ENCODE measurements at places on chromosomes 5 and 9. TPM values are rescaled to one million over a fixed set of nuclear protein-coding genes. Genes with fewer than 3 reads are reported as not detected.

DNA sequence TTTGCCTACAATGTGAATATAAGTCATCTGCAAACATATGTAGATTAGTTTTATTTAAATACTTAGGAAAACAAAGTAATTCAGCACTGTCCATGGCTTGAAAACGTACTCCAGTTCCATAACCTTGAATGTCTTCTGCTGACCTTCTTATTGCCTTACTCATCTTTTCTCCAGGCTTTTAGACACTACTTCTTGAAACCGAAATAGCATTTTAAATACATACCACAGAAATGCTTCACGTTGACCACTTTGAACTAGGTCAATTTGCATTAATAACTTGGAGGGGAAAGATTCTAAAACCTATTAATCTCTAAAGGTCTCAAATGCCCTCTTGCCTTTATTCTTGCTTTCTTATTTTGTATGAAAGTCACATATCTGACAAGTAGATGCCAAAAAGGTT is 995.4 kb upstream of the ACO1 start:
- no peak for DNase-seq

DNA sequence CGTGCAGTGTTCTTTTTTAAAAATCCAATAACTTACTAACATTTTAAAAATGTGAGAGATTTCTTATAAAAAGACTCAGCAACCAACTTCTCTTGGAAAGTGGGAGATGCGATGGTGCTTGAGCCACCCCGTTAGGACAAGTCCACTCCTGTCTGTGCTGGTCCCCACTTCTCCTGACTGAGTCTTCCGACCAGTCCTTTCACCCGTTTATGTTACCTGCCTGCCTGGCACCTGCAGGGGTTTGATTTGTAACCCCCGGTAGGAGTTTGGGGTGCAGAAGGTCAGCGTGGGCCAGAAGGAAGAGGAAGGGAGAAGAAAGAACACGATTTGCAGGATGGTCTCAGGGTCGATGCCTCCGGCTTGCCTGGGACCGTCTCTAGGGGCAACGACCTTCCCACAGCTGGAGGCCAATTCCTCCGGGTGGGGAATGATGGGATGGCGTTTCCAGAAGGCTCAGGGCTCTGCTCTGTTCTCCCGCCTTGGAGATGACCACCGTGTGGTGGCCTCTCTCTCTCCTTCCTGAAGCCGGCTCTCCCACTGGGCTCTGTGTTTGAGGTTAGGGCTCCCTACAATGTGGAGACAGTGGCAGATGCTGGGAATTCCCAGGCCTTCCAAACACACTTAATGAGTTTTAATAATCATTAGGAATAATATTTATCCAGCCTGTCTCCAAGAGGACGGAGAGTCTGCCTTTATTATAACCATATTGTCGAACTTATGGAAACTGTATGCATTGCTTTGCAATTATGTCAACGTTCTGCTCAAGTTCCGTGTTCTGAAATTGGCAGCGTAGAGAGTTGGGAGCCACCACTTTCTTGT is 14.8 kb downstream of the COL27A1 start:
- no peak for DNase-seq

The SKIC3 gene
- polyA plus RNA-seq: 123 TPM

GRCh38 chr5:1189269-1189668 is 12.1 kb upstream of the SLC6A19 start:
- DNase-seq: no peak

The TPM2 gene
- polyA plus RNA-seq: 233 TPM

DNA sequence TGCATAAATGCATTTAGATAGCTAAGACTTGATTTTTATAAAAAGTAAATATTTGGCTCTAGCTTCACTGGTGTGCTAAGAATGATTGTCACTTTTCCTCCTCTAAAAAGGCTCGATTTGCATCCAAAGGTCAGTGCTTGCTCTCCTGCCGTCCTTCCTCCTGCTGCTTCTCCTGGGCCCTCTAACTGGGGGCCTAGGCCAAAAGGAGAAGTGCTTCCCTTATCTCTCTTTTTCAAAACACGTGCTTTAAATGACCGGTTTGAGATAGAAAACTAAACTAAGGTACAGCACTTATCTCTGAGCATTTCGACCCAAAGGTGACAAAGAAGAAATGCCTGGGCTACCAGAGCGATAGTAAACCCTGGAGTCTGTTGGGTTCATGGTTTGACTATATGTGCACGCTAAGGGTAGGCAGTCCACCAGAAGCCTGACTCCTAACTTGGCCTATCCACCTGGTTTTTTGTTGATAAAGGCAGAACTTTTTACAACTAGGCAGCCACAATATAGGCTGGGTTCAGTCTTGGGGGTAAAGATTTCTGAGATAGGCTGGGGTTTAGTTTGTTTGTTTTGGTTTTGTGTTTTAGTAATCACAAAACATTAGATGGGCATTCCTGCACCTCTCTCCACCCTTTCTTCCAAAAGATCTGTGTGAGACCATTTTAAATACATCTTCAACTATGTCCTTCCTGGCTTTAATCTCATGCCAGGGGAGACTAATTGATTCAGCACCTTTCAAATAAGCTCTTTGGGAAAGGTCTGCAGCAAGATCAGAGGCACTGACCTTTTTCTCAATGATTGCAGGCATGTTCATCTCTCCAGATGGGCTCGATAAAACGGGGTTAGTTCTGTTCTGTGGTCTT is 3.8 kb downstream of the NR2F1-AS1 start:
- no peak for DNase-seq

DNA sequence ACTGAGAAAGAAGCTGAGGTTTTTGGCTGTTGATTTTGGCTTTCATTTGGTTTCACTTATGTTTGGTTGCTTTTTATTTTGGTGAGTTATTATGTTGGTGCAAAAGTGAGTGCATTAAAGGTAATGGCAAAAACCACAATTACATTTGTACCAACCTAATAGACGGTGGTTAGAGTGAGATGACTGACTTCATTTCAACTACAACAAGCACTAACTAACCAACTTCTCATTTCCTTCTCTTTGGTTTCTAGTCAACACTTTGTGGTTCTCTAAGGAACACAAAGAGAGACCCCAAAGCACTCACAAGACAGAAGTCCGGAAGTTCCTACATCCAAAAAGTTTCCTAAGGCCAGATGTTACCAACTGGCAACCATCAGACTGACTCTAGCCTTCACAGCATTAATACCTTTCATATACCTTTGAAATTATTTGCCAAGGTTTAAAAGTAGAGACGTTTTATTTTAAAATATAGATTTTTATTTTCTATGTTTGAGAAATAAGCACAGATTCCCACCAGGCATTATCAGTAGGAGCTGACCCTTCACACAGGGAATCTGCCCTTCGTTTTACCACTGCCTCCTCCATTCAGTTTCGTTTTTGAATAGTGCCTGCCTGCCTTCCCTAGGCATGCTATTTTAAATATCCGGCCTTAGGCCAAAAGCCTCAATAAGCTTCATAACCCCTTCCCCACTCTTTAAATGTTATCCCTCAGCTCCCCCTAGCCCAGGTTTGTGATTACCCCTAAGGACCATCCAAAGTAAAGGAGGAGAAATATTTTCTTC is 301.1 kb upstream of the PTGER4 start:
- DNase-seq: no peak

The RGS3 gene
- 79.9 TPM for polyA plus RNA-seq

GRCh38 chr5:109305352-109305751 is 104.4 kb downstream of the PJA2 start:
- no peak for DNase-seq

DNA sequence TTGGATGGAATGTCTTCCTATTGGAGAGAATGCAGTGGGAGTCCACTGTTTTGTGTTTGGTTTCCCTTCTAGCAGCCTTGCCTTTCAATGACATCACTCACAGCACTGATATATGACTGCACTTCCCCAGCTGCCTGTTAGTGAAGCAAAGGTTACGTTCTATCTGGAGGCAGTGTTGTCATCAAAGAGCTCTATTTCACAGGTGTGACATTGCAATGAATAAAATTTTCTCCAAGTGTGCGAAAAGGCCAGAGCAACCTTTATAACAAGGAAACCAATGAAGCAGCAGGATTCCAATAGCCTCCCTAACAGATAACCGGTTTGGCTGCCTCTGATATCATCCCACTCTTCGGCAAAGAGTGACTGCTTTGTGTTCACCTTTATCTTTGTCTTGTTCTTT is 523.5 kb upstream of the ZNF608 start:
- DNase-seq: no peak

GRCh38 chr5:108380531-108381349 is 1.2 kb downstream of the FBXL17 start:
- peak; percentile 61 for DNase-seq

DNA sequence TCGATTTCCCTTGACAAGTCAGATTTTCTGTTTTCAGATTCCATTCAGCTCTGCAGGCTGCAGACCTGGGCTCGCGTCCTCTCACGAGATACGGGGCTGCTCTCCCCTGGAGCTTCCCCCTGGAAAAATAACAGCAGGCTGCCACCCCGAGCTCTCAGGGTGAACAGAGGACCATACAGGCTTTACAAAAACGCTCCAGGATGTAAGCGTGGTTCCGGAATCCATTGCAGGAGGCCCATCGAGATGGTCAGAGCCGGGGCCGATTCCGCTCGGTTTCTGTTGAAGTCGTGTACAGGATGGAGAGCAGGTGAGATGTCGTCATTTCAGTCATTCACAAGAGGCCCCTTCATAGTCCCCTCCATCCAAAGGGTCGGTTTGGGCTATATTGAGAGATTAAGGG is 297.7 kb upstream of the IRX4 start:
- DNase-seq: no peak

The FBXW5 gene
- 33.7 TPM for polyA plus RNA-seq

- DNase-seq: no peak
Measured at GRCh38 chr5:10615693-10616092, 51.8 kb downstream of the ANKRD33B start.

DNA sequence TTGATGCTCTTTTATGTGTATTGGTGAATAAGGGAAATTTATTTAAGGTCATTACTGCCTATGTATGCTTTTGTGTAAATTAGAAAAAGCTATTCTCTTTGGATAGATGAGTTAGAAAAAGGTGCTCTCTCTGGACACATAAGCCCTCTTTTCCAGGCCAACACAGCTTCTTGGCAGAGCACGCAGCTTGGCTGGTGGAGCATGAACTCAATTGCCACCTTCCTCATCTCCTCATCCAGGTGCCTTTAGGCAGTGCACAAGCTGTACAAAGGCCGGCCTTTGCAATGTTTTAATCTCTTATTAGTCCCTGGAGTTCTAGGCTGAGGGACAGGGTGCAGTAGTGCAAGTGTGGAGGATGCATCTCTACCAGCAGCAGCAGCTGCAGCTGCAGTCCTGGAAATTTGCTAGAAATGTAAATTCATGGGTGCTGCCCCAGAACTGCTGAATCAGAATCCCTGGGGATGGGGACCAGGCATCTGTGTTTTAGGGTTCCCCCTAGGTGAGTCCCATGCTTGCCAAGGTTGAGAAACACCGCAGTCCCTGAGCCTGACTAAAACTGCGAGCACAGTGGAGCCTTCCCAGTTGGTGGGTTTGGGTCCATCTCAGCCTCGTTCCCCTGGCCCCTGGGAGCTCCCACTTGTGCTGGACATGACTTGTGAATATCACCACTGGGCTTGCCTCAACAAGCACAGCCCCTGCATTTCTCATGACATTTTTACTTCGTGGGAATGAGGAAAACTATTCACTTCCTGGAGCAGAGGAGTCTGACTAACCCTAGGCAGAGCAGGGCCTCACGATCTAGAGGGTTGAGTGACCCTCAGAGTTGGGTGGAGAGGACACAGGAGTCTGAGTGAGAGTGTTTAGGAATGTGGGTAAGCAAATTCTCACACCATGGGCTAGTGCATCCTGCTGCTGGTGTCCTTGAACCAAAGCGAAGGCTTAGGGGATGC is 272.3 kb downstream of the ZSWIM6 start:
- no peak for DNase-seq

DNA sequence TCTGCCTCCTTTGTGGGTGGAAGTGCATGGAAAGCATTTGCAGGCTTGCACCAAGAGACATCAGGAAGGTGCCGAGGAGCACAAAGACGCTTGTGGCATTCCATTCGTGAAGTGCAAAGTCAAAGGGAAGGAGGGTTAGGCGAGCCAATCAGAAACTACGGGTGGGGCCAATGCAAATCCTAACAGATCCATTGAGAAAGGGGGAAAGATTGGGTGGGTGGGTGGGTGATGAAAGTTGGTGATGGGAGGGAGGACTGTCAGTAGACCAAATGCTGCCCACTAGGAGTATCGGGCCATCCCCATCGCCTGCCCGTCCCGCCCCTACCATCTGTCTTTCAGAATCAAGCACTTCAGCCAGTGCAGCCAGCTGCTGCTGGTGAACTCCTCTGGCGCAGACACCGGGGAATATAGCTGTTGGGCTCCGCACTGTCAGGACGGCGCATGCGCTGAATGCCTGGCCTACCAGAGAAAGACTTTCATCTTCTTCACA is 17.1 kb upstream of the ANXA6 start:
- no peak for DNase-seq

The NUTM2G gene
- polyA plus RNA-seq: 0.63 TPM

GRCh38 chr5:67518227-67518626 is 321.6 kb upstream of the CD180 start:
- DNase-seq: no peak

DNA sequence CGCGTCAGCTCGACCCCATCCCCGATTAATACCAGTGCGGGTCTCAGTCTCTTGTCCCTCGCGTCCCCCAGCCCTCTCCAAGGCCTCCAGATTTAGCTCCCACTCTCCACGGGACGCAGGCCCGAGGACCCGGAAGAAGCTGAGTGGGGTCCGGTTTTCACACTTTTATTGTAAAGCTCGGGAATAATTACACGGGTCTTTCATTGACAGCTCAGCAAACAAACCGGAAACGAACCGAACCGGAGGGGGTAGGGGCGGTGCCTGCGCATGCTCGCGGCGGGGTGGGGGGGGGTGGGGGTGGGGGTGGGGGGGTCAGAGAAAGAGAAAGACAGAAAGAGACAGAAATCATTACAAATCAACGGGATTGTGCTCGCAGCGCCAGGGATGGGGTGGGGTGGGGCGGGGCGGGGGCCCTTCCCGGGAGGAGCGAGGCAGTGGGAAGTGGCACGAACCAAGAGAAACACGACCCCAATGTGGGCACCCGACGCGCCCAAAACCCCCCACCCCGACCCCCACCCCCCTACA is 27.9 kb downstream of the PCDH1 start:
- no peak for DNase-seq

- DNase-seq: no peak
Measured at GRCh38 chr5:138369706-138370105, 17.2 kb downstream of the KDM3B start.

GRCh38 chr9:108654566-108654965 is 201.2 kb downstream of the ACTL7B start:
- DNase-seq: no peak

The AGXT2 gene
- polyA plus RNA-seq: not detected

GRCh38 chr9:106684940-106685695 is 177.8 kb upstream of the ZNF462 start:
- no peak for DNase-seq

The TAF1L gene
- 0.07 TPM for polyA plus RNA-seq

The DMRTA1 gene
- 2.5 TPM for polyA plus RNA-seq

The GSN gene
- 52.3 TPM for polyA plus RNA-seq

GRCh38 chr5:148653291-148653835 is 964 bp downstream of the HTR4 start:
- DNase-seq: no peak

The GPX8 gene
- 80.7 TPM for polyA plus RNA-seq

DNA sequence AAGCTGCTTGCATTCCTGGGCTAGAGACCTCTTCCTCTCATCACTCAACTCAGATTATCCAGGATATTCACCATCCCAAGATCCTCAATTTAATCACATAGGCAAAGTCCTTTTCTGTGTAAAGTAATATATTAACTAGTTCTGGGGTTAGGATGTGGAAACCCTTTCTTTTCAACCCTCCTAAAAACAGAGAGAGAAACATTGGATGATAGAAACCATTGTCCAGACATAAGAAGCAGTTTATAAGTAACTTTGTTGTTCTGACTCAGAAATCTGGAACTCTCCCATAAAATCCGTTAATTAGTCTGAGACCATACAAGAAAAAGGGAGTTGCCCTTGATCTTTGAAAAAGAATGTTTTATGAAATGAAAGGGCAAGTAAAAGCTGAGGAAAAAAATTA is 817.1 kb upstream of the CDH9 start:
- DNase-seq: no peak

The PALM2AKAP2 gene
- polyA plus RNA-seq: 30.7 TPM

The KIF27 gene
- polyA plus RNA-seq: 22.5 TPM
